Adrenal gland (tissue), 19 donors: ENCODE measurements at places on chromosomes 2 and 18.
A peak's percentile ranks its signal among the peaks of the same experiment; 100 is the strongest.

GRCh38 chr2:191696001-191696400, 18.1 kb downstream of the NABP1 start:
- H3K27me3 ChIP-seq = no peaks in the 10 kb centered on the region
- H3K4me3 ChIP-seq = no peak overlapping the region
- H3K27ac ChIP-seq = no peak overlapping the region
- H3K36me3 ChIP-seq = no peaks in the 10 kb centered on the region

GRCh38 chr2:168510125-168510756, 54.2 kb downstream of the CERS6 start:
- H3K36me3 ChIP-seq = no peaks in the 10 kb centered on the region
- H3K27me3 ChIP-seq = no peaks in the 10 kb centered on the region
- peaks cover 2% of the 10 kb centered on the region for H3K4me1 ChIP-seq
- H3K27ac ChIP-seq = no peak overlapping the region

DNA sequence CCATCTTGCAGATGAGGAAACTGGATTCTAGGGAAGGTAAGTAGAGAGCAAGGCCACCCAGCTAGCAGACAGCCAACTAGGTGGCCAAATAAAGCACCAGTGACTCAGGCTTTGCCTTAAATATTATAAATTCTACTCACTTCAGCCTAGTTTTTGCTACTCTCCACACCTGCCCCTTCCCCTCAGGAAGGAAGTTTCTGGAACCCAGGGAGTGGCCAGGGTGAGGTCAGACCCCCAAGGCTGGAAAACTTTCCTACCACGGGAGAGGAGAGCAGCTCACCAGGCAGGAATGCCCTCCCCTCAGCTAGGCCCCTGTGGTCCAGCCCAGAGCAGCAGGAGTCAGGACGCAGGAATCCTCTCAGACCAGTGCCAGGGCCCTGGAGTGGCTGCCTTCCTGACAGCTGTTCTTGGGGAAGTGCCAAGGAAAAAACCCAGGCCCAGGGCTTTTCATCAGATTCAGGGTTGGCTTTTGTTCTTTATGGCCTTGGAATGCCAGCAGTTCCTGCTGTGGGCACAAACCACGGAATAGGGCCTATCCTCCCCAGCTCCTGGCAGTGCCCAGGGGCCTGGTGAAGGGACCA, 5.1 kb upstream of the PAX8 start:
- H3K4me3 ChIP-seq = no peak overlapping the region
- peak; percentile 95 for DNase-seq
- peak overlapping the region; percentile 90 for H3K27ac ChIP-seq
- H3K4me1 ChIP-seq = peaks cover 20% of the 10 kb centered on the region
- no peaks in the 10 kb centered on the region for H3K27me3 ChIP-seq

GRCh38 chr2:132690664-132691303, 20.8 kb upstream of the LYPD1 start:
- DNase-seq = no peak
- no peak overlapping the region for H3K4me3 ChIP-seq
- H3K4me1 ChIP-seq = no peaks in the 10 kb centered on the region
- H3K27me3 ChIP-seq = no peaks in the 10 kb centered on the region
- H3K36me3 ChIP-seq = no peaks in the 10 kb centered on the region

- H3K27ac ChIP-seq = no peak overlapping the region
- no peaks in the 10 kb centered on the region for H3K4me1 ChIP-seq
- no peaks in the 10 kb centered on the region for H3K27me3 ChIP-seq
- H3K4me3 ChIP-seq = no peak overlapping the region
- no peaks in the 10 kb centered on the region for H3K36me3 ChIP-seq
Measured at GRCh38 chr2:75310876-75311275, 111.6 kb upstream of the TACR1 start.

- H3K27me3 ChIP-seq = no peaks in the 10 kb centered on the region
- H3K4me1 ChIP-seq = peaks cover 12% of the 10 kb centered on the region
- H3K27ac ChIP-seq = no peak within 1 kb of the TSS
- H3K36me3 ChIP-seq = no peaks in the 10 kb centered on the region
Measured at GRCh38 chr2:165469417-165469816, at the start of gene CSRNP3. CSRNP3 (plus strand) TSS chr2:165469698; CDS start chr2:165595066, 125,368 bp downstream.

DNA sequence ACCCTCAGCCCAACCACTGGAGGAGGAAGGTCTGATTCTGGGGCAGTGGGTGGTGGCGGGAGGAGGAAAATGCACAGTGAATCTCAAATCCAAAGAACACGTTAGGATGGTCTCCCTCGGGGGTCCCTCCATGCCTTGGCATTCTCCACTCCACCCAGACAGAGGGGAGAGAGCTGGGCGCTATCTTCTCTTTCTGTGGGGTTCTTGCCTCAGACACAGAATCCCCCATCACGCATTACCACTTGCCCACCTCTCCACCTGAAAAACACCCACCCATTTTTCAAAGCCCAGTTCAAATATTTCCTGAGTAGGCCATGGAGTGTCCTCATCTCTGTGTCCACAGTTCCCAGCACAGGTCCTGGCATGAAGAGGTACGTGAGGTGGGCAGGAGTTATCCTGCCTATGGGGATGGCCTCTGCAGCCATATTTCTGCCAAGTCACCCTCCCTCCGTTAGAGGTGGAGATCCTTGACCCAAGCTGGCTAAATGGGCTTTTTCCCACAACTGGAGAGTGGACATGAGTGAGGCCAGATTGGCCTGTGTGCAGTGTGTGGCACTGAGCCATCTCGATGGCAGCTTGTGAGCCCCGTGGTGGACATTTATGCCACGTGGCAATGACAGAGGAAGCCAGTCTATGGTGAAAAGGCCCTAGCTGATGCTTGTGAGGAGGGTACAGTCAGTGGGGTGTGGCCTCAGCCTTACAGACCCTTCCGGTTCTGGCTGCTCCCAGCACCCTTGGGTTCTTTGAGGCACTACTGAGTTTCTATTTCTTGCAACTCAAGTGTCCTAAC, 9.5 kb upstream of the TEX261 start:
- no peak for DNase-seq
- no peaks in the 10 kb centered on the region for H3K4me1 ChIP-seq
- H3K27ac ChIP-seq = no peak overlapping the region
- H3K27me3 ChIP-seq = no peaks in the 10 kb centered on the region

DNA sequence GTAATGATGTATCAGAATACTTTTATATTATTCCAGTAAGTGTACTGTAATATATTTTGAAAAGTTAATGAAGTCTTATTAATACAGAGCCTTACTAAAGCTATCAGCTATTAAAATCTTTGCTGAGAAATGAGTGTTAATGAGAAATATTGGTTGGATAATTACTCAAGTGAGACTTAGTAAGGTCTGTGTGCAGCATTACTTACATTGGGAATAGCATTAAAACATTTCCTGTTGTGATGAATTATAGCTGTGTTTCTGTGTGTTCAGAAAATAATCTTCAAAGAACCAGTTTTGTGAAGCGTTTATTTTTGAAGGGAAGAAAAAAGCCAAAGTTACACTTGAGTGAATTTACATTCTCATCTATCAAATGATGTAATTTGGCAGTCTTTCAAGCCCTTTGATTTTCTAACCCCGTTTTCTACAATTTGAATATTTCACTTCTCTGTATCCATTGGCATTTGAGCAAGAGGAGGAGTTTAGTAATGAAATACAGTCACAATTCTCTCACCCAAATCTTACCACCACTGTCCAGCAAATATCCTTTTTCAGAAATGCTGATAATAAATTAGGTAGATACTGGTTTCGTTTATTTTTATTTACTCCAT, 123.5 kb upstream of the BOD1L2 start:
- H3K36me3 ChIP-seq = peaks cover 7% of the 10 kb centered on the region
- H3K27ac ChIP-seq = no peak overlapping the region
- no peak overlapping the region for H3K4me3 ChIP-seq
- DNase-seq = no peak

DNA sequence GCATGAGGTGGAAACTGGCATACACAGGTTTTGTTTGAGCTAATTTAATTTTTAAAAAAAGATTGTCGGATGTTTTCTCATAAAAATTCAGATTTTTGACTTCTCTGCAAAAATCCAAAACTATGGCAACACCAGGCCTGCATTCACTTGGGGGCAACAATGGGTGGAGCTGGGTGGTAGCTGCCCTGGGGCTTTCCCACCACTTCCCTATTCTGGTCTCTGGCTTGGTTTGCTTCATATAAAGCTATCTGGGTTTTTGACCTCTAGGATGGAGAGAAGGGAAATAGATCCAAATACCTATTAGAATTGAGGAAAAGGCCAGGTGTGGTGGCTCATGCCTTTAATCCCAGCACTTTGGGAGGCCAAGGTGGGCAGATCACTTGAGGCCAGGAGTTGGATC, 5.5 kb upstream of the CYP27A1 start:
- H3K4me3 ChIP-seq = no peak overlapping the region
- no peaks in the 10 kb centered on the region for H3K36me3 ChIP-seq
- DNase-seq = no peak
- no peak overlapping the region for H3K27ac ChIP-seq
- H3K27me3 ChIP-seq = no peaks in the 10 kb centered on the region

- H3K27ac ChIP-seq = no peak overlapping the region
- no peaks in the 10 kb centered on the region for H3K27me3 ChIP-seq
- H3K36me3 ChIP-seq = no peaks in the 10 kb centered on the region
- no peaks in the 10 kb centered on the region for H3K4me1 ChIP-seq
- H3K4me3 ChIP-seq = no peak overlapping the region
Measured at GRCh38 chr2:76197842-76198448, 487.2 kb upstream of the GCFC2 start.

- no peak overlapping the region for H3K4me3 ChIP-seq
- no peak for DNase-seq
- H3K27me3 ChIP-seq = peaks cover 21% of the 10 kb centered on the region
- no peaks in the 10 kb centered on the region for H3K4me1 ChIP-seq
- H3K36me3 ChIP-seq = no peaks in the 10 kb centered on the region
- H3K27ac ChIP-seq = no peak overlapping the region
Measured at GRCh38 chr2:118048401-118048800, 34.5 kb upstream of the CCDC93 start.

GRCh38 chr2:43333656-43334144, 107.3 kb upstream of the ZFP36L2 start:
- H3K27me3 ChIP-seq = no peaks in the 10 kb centered on the region
- DNase-seq = no peak
- peaks cover 40% of the 10 kb centered on the region for H3K4me1 ChIP-seq

DNA sequence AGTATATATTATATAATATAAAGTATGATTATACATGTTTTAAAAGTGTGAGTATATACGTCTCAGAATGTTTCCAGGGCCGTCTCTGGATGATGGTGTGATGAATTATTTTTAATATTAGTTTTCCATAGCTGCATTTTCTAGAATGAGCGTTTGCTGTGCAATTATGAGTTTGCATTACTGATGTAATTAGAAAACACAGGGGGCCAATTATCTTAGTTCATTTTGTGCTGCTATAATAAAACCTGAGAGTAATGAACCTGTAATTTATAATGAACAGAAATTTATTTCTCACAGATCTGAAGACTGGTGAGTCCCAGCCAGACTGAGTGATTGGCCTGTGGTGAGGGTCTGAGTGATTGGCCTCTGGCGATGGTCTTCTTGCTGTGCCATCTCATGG, 4.0 kb upstream of the HJURP start:
- no peaks in the 10 kb centered on the region for H3K27me3 ChIP-seq
- H3K4me3 ChIP-seq = no peak overlapping the region
- H3K36me3 ChIP-seq = no peaks in the 10 kb centered on the region
- H3K27ac ChIP-seq = no peak overlapping the region
- DNase-seq = no peak

DNA sequence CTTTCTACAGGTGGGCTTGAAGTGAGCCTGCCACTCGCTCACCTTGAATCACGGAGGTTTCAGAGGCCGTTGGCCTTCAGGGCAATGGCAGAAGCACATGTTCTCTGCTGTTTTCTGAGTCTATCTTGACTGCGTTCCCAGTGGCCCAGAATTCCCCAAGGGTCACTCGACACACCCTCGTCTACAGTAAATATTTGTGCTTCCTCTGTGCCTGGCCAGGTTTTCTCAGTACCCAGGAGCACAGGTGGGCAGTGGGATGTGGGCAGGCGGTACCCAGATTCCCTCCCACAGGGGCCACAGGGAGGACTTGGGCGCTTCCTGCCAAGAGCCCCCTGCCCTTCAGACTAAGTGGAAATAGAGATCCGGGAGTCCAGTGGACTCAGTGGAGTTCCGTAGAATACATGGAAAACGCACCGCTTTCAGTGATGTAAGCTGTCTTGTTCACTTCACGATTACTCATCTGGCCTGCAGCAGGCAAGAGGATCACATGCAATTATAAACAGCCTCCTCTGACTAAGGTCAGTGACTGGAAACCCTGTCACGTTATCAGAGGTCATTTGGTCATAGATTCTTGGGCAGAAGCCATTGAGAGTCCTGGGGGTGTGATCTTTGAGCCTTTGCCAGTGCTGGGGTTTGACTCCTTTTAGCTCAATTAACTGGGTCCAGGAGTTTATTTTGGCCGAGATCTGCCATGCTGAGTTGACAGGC, 179.8 kb downstream of the NEDD4L start:
- H3K4me1 ChIP-seq = peaks cover 34% of the 10 kb centered on the region
- H3K36me3 ChIP-seq = no peaks in the 10 kb centered on the region
- no peaks in the 10 kb centered on the region for H3K27me3 ChIP-seq
- DNase-seq = peak; percentile 84

GRCh38 chr18:69648486-69648885, 247.8 kb downstream of the DOK6 start:
- no peaks in the 10 kb centered on the region for H3K36me3 ChIP-seq
- no peaks in the 10 kb centered on the region for H3K27me3 ChIP-seq
- H3K4me3 ChIP-seq = no peak overlapping the region
- DNase-seq = no peak
- no peak overlapping the region for H3K27ac ChIP-seq

DNA sequence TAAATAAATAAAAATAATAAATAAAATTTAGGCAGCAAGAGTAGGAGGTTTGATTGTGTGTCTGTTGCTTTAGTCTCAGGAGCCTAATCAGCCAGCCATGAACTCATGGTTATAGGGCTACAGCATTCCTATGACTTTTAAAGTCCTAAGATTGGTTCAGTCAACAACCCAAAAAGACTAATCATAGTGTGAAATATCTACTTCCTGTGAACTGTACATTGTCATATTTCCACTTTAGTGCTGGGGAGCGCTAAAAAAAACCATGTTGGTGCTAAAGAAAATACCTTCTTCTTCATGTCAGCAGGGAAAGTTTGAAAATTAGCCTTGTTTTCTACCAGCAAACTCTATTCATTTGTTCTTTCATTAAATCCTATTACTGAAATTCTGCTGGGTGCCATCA, 521.6 kb downstream of the RNF144A start:
- H3K36me3 ChIP-seq = no peaks in the 10 kb centered on the region
- no peak overlapping the region for H3K4me3 ChIP-seq
- H3K27ac ChIP-seq = no peak overlapping the region
- H3K27me3 ChIP-seq = peaks cover 3% of the 10 kb centered on the region
- H3K4me1 ChIP-seq = no peaks in the 10 kb centered on the region
- no peak for DNase-seq
